Left lung (tissue), 14 donors: ENCODE measurements at places on chromosomes 6 and 20.

- DNase-seq = peak; percentile 60
Measured at GRCh38 chr6:38012573-38012972, 193.0 kb downstream of the ZFAND3 start.

GRCh38 chr6:38387461-38387860, 252.3 kb downstream of the BTBD9 start:
- DNase-seq = no peak

DNA sequence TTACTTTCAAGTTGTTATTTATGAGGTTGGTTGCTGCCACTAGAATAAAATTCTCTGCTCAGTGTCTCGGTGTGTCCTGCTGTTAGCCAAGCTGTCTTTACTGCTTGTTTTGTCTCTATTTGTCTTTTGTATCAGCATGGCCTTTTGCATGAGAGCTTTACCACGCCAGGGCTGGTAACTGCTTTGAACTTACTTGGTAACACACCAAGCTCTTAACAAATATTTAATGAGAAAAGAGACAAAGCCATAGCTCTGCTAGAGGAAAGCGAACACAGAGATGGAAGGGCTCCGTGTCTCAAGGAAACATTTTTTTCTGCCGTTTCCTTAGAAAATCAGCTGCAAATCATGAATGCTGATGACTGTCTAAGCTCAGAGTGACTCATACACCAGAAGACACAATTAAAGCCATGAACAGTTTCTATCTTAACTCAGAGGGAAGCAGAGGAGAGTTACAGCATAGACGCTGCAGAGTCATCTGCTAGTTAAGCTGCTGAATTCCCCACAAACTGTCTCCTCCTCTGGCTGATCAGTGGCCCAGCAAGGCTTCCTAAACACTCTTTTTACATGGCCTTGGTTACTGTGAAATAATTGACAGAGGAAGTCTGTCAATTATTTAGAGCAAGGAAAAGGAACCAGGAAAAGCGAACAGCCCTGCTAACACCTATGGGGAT, 44.8 kb downstream of the AGPAT4 start:
- no peak for DNase-seq

DNA sequence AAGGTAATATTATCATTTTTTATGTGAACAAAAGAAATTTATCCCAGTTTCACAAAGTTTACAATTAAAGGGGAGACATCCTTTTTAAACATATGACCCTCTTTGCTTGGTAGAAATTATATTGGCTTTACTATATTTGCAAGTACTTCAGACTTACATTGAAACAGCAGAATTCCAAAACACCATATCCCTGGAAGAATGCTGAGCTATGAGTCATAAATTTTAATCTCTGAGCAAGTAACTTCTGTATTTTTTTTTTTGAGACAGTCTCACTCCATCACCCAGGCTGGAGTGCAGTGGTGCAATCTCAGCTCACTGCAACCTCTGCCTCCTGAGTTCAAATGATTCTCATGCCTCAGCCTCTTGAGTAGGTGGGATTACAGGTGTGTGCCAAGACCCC, 240.4 kb downstream of the TBC1D32 start:
- DNase-seq = no peak

GRCh38 chr6:43953794-43954310, 173.4 kb downstream of the MRPL14 start:
- no peak for DNase-seq

GRCh38 chr6:37019065-37019450, 13.6 kb downstream of the FGD2 start:
- peak; percentile 1 for DNase-seq

DNA sequence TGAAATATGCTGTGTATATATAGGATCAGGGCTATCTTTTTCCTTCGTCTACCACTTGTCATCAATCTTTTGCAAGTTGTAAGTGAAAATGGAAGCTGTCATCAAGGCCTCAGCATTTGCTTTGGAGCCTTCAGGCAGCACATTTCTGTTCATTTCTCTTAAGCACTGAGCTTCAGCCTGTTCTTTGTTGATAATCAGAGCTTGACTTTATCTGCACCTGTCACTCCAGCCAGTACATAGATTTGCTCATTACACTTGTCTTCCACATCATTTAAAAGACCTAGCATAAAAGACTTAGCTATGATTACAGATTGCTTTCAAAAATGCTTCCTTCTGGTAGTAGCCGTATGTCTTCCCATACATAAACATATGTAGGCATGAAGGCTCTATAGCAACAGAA, 189.8 kb upstream of the GRIK2 start:
- no peak for DNase-seq

DNA sequence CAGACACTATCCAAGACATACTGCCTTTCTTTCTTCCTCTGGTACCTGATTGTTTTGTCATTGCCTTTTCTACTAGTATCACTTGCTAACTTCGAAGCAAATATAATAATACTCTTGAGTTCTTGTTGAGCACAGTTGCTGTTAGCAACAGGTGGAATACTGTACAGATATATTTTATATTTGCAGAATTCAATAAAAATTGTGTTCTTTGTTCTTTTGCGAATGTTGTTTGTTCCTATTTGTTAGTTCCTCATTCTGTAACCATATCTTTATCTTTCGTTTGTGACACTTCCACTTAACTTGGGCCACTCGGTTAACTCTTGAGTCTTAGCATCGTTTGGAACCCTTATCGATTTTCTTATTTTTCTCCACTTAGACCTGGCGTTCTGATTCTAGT, 868 bp downstream of the CYB5R4 start:
- no peak for DNase-seq

DNA sequence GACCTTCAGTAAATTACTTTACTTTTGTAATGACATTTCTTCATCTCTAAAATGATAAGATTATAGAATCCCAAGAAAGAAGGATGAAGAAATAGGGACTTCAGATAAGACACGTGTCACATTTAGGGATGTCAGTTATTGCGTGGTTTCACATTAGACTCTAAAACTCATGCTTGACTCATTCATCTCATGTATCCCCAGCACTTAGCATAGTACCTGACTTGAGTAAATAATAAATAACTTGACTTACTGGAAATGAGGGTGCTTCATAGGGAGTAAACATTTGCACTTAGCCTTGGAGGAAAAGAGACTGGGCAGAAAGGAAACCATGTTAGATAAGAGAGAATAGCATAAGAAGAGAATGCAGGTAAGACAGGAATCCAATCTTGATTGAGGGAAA, 37.2 kb downstream of the VTA1 start:
- no peak for DNase-seq

DNA sequence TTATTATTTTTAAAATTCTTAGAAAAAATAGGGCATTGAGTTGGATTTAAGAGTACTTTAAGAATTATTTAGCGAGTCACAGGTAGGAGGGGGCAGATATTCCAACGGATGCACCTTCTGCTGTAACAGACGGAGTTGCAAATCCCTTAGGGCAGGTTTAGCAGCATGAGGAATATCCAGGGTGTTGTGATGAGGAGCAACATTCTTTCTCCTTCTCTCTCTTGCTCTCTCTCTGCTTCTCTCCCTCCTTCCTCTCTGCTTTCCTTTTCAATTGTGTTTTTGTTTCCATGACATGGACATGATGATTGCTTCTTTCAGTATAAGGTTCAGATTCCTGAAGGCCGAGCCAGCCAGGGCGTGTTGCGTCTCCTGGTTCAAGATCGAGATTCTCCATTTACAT, 28.9 kb downstream of the CDH26 start:
- DNase-seq = no peak

DNA sequence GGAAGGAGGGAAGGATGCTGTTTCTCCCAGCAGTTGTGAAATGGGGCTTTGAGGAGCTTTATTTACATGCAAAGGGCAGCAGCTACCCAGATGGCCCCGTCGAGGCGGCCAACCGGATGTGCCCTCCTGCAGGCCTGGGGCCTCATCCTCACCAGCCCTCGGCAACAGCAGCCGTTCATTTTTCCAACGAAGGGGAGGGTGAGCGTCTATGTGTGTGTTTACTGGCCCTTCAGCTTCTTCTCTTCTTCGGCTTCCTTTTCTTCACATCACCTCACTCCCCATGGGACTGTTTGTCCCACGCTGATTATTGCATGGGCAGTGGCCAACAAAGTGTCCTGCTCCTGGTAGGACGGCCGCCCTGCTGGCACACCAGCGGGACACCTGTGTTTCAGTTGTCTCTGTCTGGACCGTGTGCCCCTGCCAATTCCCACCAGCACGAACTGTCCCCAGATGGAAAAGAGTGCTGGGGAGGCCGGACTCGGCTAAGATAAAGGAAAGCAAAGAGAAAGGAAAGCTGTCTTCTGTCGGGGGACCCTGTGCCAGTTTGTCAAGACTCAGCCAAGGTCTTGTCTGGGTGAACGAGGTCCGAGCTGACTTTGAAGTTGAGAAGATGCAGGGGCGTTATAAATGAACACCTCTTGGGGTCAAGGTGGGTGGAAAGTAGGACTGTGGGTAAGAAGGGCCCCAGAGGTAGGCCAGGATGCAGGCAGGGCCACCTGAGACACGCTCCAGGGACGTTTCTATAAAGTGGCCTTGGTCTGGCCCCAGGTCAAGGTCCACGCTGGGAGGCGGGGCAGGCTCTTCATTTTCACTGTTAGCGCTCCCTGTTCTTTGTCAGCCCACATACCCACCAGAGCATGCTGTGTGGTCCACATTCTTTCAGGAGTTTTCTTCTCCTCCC, 57.0 kb downstream of the FAM50B start:
- no peak for DNase-seq

GRCh38 chr6:149041953-149042352, 275.6 kb upstream of the TAB2 start:
- DNase-seq = no peak

DNA sequence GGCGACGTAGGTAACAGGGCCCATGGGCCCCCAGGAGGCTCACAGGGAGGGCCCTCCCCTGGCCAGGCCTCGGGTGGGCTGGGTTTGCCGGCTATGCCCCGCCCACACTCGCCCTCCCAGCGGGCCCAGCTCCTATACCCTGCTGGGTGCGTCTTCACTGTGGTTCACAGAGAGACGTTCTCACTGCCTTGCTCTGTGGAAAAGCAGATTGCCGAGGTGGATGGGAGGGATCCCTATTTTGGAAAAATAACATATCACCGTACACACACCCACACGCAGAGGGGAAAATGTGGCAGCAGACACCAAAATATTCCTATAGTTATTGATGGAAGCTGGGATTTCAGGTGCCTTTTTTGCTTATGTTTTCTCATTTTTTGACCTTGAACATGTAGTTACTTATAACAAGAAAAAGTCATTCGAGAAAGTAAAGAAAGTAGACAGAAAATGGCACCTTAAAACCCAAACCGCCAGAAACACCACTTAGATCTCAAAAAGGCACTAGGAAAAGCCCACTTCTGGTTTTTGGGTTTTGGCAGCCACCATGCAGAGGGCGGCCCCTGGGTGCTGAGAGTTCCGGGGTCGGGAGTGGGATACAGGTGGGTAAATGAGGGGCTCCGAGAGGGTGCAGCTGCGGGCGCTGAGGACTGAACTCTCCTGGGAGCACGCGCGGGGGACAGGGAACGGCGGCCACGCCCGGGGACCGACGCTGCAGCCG, 49.4 kb downstream of the TMEM242 start:
- DNase-seq = peak; percentile 86

- no peak for DNase-seq
Measured at GRCh38 chr6:134398453-134398852, 80.5 kb upstream of the SGK1 start.

- no peak for DNase-seq
Measured at GRCh38 chr6:74015427-74015826, 319.4 kb downstream of the CD109 start.

DNA sequence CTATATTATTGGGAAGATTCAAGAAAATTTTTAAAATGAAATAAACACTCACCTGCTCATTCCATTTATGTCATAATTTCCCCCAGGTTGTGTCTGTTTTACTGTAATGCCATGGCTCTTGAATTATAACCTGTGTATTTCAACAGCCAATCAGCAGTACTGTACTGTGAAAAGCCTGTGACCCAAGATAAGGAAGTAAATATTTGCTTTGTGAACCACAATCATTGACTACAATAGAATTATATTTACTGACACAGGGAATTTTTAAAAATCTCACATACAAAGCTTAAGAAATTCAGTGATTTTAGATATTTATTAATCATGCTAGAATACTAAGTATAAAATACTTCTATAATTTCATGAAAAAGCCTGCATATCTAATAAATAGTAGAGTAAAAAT, 6.0 kb downstream of the RGS17 start:
- no peak for DNase-seq

DNA sequence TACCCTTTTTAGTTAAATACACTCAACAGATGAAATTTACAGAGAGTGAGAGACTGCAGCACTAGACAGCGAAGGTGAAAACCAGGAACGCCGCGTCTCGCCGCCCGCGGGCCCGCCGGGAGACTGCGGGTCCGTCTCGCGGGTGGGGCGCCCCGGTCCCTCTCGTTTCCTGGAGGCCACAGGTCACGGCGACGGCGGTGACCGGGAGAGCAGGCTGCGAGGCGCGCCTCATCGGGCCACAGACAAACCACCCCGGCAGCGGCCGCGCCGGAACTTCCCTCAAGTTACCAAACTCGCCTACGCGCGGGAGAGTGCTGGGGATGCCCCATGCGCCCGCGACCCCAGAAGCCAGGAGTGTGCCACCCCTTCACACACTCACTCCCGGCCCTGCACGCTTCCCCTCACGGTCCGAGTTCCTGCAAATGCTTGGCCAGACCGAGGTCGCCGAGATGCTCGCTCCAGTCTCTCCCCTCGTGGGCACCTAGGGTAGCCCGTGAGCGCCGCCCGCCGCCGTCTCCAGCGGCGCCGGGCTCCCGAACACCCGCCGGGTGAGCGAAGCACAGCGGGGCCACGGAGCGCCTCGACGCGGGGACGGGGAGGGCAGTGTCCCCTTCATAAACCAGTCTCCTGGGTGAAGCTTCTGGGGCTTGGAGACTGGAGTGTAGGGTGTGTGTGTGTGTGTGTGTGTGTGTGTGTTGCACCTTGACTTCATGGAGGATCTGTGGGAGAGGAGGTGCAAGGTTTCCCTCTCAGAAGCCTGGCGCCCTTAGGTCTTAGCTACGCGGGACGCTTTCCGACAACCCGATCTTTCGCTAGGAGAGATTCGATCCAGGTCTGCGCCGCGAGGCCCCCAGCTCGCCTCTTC, 1.4 kb downstream of the BACH2 start:
- DNase-seq = peak; percentile 84

DNA sequence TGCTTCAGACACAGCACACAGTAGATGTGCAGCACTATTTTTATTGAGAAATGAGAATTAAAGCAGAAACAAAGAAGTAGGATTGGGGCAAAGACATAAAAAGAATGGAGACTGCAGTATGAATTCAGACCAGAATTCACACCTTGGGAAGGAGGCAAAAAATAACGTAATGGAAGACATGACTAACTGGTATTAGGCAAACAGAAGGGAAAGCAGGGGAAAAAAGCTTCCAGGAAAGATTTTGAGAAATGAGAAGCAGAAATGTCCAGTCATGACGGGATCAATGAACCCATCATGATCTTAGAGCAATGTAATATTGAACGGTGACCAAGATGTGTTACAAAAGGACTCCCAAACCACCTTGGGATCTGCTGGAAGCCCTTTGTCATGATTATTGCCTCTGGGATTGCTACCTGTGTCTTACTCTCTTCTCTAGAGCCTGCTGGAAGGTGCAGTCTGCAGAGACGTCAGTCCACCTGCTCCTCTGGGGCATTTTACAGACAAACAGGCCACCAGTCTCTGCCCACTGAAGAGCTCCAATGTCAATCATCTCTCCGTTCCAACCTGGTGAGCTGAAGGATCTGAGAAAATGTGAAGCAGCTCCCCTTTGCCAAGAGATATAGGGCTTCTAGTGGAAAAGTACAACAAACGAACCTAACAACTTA, 8.7 kb downstream of the NUDT3 start:
- DNase-seq = no peak
